ENCODE measurements at places on chromosomes 1 and 21.

GRCh38 chr1:8255712-8256111, 62.2 kb upstream of the SLC45A1 start:
- no peak for DNase-seq

- DNase-seq = no peak
Observed at GRCh38 chr1:88700425-88701013, 16.4 kb downstream of the PKN2 start.

GRCh38 chr1:218748071-218748470, 402.9 kb downstream of the TGFB2 start:
- no peak for DNase-seq

DNA sequence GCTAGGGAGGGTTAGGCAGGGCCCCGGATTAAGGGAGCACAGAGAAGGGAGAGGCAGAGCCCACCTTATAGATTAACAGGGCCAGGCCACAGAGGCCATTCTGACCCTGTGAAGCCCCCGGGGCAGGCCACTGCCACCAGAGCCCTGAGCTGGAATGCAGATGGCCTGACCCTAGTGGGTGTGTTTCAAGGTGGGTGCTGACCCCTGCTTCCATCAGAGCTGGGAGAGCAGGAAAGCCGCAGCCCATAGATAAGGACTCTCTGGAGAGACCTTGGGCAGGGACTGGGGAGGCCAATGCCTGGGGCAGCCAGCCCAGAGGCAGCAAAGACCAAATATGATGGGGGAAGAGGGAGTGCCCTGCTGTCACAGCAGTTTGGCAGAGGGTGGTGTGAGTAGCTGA, 35.9 kb downstream of the NCMAP start:
- DNase-seq = no peak

DNA sequence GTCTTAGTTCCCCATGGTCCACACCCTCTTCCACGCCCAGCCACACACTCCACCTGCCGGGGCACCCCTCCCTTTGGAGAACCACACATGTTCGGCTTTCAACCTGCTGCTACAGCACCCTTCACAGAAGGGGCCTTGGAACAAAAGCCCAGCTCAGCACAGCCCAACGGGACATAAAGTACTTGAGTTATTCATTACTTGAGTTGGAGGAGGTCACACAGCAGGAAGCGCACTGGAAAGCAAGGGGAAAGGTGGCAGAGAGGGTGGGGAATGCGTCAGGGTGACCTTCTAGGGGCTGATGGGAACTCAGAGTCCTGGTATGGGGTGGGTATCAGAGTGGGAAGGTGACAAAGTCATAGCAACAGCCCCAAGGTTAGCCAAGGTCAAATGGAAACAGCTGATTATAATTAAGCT, 3.0 kb upstream of the ATP1B1 start:
- no peak for DNase-seq

DNA sequence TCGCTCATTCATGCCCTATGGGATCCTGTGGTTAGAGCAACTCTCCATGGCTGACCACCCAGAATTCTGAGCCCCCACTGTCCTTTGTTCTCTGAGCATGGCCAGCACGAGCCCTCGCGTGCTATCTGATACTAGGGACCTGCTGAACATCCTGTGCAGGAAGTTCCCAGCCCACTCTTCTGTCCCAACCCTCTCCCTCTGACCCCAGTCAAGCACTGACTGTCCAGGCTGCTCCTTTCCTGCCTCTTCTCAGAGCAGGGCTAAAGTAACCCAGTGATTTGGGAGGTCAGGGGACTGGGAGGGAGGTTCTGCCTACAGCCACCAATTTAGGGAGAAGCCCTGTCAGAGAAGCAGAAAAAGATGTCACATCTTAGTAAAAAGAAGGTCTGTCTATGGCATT, 21.2 kb downstream of the CYP4B1 start:
- DNase-seq = no peak

DNA sequence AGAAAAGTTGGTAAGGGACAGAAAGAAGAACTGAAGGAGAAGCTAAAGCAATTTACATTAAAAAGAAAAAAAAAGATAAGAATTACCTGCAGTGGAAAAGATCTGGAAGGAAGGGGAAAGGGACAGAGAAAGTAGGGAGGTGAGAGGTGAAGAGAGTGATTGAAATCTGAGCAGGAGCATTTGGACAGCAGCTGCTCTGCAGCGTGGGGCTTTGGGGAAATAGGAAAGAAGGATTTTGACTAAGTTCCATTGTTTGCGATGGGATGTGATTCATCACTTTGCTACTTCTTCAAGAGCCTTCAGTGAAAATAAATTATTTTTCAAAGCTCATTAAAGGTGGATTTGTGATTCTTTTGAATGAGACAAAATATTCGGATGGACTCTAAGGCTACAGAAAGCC, 26.1 kb upstream of the NMNAT2 start:
- DNase-seq = no peak

DNA sequence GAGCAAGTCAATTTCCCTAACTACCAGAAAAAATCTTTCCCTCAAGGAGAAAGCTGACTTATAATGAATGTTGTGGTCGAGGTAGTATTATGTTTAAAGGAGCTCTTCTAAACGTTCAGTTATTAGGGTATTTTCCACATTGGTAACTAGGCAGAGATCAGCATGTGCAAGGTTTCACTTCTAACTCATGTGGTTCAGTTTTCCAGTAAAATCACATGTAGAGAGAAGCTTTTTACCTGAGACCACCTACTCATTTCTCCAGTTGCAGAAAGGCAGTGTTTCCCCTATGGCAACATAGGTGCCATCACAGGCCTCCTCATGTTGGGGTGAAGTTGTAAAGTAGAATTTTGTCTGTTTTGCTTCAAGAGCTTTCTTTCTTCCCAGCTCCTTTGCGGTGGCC, 23.7 kb downstream of the IL23R start:
- no peak for DNase-seq

- DNase-seq = no peak
Observed at GRCh38 chr1:175124861-175125260, 57.2 kb downstream of the TNN start.

DNA sequence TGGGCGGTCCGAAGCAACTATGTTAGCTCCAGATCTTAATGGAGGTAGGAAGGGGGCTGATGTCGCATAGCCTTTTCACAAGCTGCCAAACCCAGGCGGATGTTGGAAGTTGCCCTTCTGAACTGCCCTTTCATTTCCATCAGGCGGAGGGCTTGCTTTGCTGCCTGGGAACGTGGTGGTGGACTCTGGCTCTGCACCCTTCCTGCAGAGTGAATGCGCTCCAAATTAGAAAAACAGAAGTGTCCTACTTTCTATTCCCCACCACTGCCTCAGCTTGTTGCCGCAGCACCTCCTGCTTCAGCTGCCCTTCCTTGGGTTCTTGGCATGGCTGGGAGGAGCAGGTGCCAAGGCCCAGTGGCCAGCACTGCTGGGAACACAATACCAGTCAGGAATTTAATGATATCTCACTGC, 60.6 kb downstream of the AK4 start:
- peak; percentile 32 for DNase-seq
